Endothelial cell (in vitro differentiated cells): ENCODE measurements at places on chromosomes 13 and 19.

DNA sequence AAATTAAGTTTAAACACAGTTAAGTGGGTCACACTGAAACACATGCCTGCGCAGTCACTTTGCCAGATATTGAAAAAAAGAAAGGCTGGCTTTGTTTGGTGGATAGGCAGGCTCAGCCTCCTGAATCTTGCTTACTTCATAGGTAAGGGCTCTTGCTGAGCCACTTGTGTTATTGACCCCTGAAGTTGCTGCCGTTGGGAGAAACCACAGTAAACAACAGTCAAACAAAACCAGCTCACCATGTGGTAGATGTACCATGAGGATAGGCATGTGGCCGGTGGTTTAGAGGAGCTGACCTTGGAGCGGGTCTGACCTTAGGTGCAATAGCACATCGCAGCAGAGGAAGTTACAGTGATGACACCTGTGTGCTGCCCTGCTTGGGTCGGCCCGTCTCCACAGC, 52.2 kb downstream of the SPATA13 start:
- no peak for DNase-seq

- no peak for DNase-seq
These were observed 269.3 kb downstream of the KCNRG start for GRCh38 chr13:50284540-50284939.

DNA sequence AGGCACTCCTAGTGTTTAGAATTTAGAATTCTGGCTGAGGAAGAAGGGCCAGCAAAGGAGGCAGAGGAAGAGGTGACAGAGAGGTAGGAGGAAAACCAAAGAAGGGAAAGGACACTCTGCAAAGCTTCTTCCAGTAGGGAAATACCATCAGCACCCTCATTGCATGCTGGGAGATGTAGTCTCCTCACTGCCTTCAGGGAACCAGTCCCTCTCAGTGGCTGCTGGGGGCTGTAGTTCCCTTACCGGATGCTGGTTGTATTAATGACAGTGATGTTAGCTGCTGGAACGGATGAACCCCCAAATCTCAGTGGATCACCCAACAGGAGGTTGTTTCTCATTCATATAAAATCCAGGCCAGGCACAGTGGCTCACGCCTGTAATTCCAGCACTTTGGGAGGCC, 10.1 kb downstream of the GRIN2D start:
- no peak for DNase-seq

DNA sequence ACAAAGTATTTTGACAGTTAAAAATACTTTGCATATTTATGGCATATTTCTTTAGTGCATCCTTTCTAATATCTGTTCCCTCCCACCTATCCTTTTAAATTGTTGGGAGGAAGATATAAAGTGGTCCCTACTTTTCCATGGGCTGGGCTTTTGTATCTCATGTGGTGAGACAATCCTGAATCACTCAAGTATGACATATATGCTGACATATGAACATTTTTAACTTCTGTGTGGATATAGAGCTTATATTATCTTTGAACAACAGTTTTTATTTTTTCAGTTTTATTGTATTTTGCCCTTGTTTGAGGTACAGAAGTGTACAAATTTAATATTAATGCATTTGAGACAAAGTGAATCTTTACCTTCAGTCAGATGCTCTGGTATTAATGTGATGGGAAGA, 3.4 kb downstream of the ZMYM2 start:
- no peak for DNase-seq

DNA sequence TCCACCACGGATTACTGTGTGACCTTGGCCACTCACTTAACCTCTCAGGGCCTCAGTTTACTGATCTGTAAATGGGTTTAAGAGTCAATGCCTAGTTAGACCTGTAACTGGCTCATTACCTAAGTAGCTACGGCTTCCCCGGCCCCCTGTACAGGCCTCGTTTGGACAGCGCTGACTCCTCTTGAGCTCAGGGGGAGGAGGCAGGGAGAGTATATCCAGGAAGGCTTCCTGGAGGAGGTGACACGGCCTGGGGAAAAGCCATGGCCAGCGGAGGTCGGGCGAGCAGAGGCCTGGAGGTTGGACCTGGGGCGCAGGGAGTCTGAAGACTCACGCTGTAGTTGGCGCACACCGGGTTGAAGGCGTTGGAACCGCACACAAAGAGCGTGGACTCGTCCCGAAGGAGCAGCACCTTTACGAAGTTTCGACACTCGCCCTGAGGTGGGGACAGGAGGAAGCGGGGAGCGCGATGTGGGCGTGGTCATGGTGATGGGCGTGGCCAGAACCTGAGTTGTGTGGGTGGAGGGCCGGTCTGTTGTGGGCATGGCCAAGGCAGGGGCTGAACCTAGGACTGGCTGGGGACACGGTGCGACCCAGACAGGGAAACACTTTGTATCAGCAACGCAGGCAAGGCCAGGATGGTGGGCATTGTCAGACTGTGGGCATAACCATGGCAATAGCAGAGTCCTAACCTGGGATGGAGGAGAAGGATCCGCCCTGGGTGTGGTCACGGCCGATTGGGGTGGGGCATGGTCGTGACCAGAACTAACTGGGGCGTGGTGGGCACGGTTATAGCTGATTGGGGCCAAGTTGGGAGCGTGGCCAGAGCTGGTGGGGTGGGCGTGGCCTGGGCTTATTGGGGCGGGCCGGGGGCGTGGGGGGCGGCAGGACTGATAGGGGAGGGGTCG, 3.6 kb downstream of the SEMA6B start:
- DNase-seq = no peak

DNA sequence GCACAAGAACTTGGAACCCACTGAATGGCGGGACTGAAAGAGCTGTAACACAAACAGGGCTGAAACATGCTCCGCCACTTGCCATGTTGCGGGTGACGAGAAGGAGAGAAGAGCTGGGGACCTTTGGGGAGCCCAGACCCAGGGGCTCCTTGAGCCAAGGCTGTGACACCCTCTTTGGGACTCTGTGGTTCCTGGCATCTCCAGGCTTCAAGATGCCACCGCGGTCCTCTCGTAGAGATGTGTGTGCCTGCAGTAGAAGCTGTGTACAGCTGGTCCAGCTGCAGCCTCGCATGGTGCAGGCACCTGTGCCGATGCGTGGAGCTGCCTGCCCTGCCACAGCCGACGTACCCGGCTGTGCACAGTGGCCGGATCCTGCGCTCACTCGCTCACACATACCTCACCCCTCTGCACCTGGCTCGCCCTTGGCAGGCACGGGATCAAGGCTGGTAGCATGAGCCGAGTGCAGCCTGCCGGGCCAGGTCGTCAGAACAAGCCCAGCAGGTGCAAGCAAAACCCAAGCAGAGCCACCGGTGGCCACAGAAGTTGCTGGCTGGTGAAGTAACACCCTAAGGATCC, 1385.8 kb downstream of the PCDH9 start:
- no peak for DNase-seq

- DNase-seq = no peak
These were observed 18.1 kb downstream of the DGKH start for GRCh38 chr13:42066542-42066941.

- no peak for DNase-seq
These were observed 58.7 kb upstream of the KLF5 start for GRCh38 chr13:73000027-73000674.

- no peak for DNase-seq
These were observed 58.4 kb downstream of the SPRYD7 start for GRCh38 chr13:49877629-49878218.

- no peak for DNase-seq
These were observed 76.9 kb downstream of the TNFSF13B start for GRCh38 chr13:108346376-108346775.

GRCh38 chr19:50701367-50701985, 18.1 kb downstream of the SHANK1 start:
- DNase-seq = no peak

- peak; percentile 69 for DNase-seq
These were observed 20.4 kb downstream of the MISP start for GRCh38 chr19:771332-771785.

GRCh38 chr19:46821512-46822409, 28.9 kb downstream of the AP2S1 start:
- no peak for DNase-seq

- no peak for DNase-seq
These were observed 1.4 kb upstream of the CD37 start for GRCh38 chr19:49333811-49334288.

- no peak for DNase-seq
These were observed 575 bp downstream of the SMIM44 start for GRCh38 chr19:3482507-3483225.

GRCh38 chr13:50910485-50910805, 854 bp downstream of the RNASEH2B start:
- peak; percentile 23 for DNase-seq

GRCh38 chr19:56120371-56121179, 520 bp downstream of the ZNF787 start:
- peak; percentile 77 for DNase-seq

GRCh38 chr13:23579072-23579895, 9.1 kb downstream of the TNFRSF19 start:
- DNase-seq = peak; percentile 97

- DNase-seq = peak; percentile 80
These were observed 5.0 kb downstream of the MVB12A start for GRCh38 chr19:17424743-17425365.

- no peak for DNase-seq
These were observed 71.6 kb upstream of the UBAC2 start for GRCh38 chr13:99129050-99129449.

- no peak for DNase-seq
These were observed 14.7 kb downstream of the B3GLCT start for GRCh38 chr13:31214435-31214834.

GRCh38 chr13:112603641-112604225, 15.8 kb upstream of the TUBGCP3 start:
- no peak for DNase-seq

DNA sequence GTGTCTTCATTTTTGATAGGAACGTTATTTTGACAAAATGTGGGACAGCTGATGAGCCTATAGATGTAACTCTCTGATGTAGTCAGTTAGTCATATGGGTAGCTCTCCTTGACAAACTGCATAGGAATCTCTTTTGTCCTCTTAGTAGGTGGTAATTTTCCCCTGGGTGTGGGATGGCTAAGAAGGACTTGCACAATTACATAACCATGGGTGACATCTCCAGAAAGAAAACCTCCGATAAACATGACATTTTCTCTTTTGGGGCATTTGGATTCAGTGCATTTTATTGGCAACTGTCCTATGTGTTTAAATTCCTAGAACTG, 41.8 kb downstream of the IGFL3 start:
- DNase-seq = no peak

DNA sequence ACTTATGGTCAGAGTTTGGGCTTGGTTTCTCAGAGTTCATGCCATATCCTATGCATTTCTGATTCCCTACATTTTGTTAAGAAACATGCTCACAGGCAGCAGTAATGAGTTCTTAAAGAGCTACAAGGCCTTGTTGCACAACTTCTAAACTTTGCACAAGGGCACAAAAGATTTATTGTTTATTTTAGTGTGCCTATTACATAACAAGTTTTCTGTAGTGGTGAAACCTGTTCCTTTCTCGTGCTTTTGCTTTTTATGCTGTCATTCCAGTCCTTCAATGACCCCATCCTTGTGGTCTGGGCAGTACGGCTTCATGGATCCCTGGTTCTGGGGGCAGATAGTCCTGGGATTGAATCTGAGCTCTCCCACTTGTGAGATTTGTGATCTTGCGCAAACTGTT, 17.8 kb downstream of the ZNF507 start:
- no peak for DNase-seq

DNA sequence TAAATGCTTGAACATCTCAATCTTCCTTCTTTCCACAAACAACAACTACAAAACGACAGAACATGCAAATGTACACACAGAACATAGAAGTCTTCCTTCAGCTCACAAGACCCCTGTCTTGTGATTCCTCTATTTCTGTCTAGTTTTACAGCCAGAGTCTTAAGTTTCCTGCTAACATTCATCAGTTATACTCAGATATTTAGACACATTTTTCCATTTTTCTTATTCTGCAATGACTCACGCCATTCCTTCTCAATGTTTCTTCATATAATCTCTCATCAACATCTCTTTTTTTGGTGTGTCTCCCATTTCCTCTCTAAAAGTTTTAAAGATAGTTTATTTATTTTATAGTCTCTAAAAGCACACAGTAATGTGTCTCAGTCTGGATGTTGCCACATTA, 1872.9 kb upstream of the PCDH20 start:
- DNase-seq = no peak

- DNase-seq = no peak
These were observed 5.8 kb downstream of the LSR start for GRCh38 chr19:35254341-35255297.

DNA sequence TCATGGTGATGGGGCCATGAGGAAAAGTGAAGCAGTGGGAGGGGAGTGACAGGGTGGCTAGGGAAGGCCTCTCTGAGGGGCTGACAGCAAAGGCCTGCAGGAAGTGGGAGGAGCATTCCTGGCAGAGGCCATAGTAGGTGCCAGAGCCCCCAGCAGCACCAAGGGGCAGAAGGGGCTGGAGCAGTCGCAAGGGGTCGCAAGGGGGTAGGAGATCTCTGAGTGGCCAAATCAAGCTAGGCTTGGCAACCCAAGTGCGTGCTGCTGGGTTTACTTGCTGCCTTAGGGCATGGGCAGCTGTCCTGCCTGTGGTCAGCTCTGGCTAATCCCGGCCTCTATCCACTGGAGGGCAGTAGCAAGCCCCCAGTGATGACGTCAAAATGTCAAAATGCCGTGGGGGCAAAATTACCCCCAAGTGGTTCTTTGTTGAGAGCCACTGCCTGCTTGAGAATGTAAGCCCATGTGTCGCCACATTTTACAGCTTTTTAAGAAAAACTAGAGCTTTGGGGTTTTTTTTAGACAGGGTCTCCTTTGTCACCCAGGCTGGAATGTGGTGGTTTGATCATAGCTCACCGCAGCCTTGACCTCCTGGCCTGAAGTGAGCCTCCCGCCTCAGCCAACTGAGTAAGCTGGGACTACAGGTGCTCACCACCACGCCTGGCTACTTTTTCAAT, 11.8 kb downstream of the CCDC97 start:
- DNase-seq = peak; percentile 64

DNA sequence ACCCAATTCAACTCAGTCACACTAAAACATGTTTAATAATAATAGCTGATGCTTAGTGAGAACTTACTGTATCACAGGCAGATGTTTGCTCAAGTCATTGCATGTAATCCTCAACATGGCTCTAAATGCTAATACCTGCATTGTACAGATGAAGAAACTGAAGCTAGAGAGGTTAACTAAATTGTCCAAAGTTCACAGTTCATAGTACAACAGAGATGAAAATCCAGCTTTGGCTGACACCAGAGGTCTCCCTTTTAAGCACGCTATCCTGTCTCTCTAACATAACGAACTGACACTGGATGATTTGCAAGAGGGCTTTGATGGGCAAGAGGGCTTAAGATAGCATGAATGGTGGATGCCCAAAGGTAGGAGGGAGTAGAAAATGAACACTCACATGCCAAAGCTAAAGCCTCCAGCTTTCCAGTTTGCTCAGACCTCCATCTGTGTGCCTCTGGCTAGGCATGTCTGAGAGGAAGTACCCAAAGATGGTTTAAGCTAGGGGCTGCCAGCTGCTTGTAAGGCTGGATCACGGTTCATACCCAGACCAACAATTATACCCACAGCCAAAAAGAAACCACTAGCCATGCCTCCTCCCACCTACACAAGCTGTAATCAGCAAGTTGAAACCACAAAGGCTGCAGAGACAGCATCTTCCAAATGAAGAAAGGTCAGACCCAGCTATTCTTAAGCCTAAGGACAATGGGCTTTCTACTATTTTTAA, 196.9 kb upstream of the UBL3 start:
- no peak for DNase-seq
